ENCODE measurements at places on chromosomes 6 and 20.

DNA sequence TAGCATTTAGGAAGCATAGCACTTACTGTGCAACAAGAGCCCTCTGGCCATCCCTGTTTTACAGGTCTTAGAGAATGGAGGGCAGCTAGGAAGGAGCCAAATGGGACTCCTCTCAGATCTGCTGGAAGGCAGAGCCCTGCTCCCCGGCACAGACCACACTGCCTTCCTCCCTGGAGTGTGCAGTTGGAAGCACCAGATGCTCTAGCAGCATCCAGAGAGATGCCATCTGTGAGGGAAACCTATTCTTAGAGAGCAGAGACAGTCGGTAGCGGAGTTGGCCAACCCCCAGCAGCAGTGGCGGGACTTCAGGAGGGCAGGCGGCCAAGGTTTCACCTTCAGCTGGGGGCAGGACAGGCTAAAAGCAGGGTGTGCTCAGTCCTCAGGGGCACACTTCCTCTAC is 16.7 kb upstream of the E2F1 start:
- DNase-seq, result no peak

GRCh38 chr6:15255909-15256395 is 10.1 kb downstream of the JARID2 start:
- DNase-seq, result no peak

DNA sequence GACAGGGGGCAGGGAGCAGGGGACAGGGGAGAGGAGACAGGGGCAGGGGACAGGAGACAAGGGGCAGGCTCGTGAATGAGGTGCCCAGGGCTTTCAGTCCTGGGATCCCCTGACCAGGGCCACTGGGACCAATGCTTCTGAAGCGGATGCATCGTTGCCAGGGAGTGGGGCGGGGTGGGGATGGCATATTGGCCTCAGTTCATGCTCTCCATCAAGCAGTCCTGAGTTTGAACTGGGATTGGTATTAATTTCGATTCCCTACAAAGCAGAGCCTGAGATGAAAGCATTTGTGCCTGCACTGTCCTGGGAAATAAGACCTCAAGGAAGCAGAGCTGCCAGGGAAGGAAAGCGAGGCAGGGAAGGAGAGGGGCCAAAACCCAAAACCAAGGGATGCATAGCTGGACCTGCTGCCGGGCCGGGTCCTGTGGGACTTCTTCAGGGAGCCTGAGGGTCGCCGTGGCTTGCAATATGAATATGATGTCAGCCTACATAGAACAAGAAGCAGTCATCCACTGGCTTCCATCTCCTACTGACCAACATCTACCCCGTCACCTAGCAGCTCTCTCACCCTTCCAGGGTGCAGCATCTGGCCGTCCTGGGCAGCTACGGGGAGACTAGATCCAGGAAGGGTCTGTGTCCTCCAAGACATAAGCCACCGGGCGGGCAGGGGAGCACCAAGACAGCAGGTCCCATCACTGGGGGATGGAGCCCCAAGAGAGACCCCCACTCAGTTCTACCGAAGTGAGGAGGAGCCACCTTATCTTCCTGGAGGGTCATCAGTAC is 233.3 kb downstream of the SYNDIG1 start:
- DNase-seq, result no peak

DNA sequence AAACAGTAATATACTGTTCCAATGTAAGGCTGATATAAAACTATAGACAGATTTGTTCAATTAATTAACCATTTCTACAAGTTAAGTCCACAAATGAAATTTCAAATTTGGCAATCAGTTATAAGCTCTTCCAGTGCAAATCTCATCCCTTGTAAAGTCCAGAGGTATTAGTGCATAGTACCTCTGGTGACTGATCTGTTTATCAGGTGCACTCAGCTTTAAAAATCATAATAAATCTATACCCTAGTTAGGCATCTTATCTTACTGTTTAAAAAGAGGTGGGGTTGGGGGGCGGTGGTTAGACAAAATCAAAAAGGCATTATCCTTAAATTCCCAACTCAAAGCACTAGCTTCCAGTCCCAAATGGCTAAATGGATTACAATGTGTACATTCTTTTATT is 2.9 kb downstream of the FBXO30 start:
- no peak for DNase-seq

DNA sequence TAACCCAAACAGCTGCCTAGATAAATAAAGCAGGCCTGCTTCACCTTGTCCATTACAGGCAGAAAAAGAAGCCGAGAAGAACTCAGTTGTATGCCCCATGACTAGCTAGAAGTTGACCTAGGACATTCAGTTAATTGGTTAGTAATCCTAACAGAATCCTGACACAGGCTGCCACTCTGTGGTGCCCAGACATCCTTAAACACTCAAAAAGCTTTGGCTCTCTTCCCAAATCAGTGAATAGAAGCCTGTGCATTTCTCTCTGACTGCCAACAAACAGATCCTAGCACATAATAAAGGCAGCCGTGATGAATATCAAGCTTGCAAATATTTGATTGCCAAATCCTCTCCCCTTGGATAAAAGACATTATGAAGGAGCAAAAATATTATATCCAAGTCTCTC is 519.1 kb upstream of the EYS start:
- no peak for DNase-seq

DNA sequence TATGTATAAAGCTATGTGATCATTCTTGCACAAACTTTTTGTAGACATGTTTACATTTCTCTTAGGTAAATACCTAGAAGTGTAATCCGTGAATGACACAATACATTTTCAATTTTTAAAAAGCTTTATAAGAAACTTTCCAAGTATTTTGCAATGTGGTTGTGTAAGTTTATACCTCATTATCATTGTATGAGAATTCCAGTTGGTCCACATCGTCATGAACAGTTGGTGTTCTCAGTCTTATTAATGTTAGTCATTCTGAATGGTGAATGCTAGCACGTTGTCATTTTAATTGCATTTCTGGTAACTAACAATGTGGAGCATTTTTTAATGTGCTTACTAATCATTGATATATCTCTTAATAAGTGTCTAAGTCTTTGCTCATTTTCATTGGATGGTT is 116.5 kb upstream of the F13A1 start:
- DNase-seq, result no peak

Measured in activated naive CD4-positive, alpha-beta T cell treated with Interleukin-2 at 50 U/mL for 16 hours (primary cell).